ENCODE measurements at places on chromosomes 3 and 15. TPM values are rescaled to one million over a fixed set of nuclear protein-coding genes. Genes with fewer than 3 reads are reported as not detected.

DNA sequence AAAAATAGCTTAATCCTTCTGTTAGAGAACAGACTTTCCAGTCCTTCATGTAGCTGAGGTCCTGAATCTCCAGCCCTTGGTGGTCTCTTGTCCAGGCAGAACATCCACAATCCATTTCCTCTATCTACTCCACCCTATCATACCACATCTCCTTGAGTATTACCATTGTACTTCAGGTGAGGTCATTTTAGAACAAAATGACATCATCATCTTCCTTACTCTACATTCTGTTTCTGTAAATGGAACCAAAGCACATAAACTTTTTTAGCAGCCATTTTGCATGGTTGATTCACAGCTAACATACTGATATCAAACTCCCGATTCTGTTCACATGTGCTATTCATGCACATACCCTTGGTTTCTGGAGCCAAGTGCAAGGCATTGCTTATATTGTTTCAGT, 112.4 kb downstream of the C3orf70 start:
- DNase-seq = no peak

GRCh38 chr3:150106740-150107428, 136.2 kb upstream of the PFN2 start:
- DNase-seq = no peak

CCDC50 gene
- 81.7 TPM for total RNA-seq

ANKRD63 gene
- not detected for total RNA-seq

Data from posterior vena cava (tissue), 2 donors.